ENCODE measurements at places on chromosomes 12 and 14. TPM values are rescaled to one million over a fixed set of nuclear protein-coding genes. Genes with fewer than 3 reads are reported as not detected.

AICDA gene
- total RNA-seq, result not detected

PGF gene
- 121 TPM for total RNA-seq

HSP90B1 gene
- 582 TPM for total RNA-seq

RAB3IP gene
- total RNA-seq, result 18.8 TPM

TAS2R43 gene
- total RNA-seq, result not detected

TBC1D30 gene
- 7.8 TPM for total RNA-seq

KRT7 gene
- total RNA-seq, result 66.4 TPM

RBP5 gene
- total RNA-seq, result 0.38 TPM

ALKBH2 gene
- 7.6 TPM for total RNA-seq

IGF1 gene
- total RNA-seq, result 0.65 TPM

OSBPL8 gene
- total RNA-seq, result 28.0 TPM

C12orf50 gene
- not detected for total RNA-seq

GPATCH2L gene
- total RNA-seq, result 74.3 TPM

SPIC gene
- not detected for total RNA-seq

LACRT gene
- total RNA-seq, result not detected

CISTR gene
- not detected for total RNA-seq

ITGB7 gene
- 0.49 TPM for total RNA-seq

INHBE gene
- total RNA-seq, result not detected

ZBTB1 gene
- total RNA-seq, result 60.9 TPM

PTPRB gene
- total RNA-seq, result 78.5 TPM
